ENCODE measurements at places on chromosomes 2 and 18.

GRCh38 chr2:147351784-147352183 is 493.0 kb upstream of the ACVR2A start:
- DNase-seq = no peak

GRCh38 chr2:63604666-63605065 is 15.9 kb downstream of the MDH1 start:
- no peak for DNase-seq

DNA sequence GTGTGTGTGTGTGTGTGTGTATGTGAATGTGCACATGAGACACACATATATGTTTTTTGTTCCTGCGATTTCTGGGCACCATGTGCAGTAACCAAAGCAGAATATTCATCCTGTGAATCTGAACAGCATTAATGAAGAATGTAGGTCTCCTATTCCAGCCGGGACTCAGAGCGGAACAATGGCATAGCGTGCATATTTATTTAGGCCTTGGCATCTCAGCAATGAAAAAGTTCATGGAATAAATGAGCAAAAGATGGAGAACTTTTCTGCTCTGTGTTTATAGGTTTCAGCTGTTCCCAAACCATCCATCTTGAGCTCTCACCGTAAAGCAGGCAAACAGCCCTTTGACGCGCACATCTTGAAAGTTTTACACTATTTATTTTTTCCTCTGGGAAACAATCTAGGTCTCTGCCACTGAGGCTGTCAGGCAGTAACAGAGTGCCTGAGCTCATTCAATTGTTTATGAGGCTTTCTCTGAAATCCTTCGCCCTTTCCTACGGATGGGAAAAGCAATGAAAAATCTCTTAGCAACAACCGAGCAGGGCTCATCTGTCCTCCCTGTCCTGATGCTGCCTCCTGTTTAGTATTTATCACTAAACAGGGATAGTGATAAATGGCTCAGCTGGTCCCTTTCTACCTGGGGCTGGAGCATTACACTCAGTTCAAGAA is 146.2 kb upstream of the MSH6 start:
- no peak for DNase-seq

- no peak for DNase-seq
These were observed 428.8 kb upstream of the LYPD1 start for GRCh38 chr2:133098787-133099186.

GRCh38 chr2:175012516-175012915 is 7.3 kb upstream of the CHN1 start:
- DNase-seq = no peak

DNA sequence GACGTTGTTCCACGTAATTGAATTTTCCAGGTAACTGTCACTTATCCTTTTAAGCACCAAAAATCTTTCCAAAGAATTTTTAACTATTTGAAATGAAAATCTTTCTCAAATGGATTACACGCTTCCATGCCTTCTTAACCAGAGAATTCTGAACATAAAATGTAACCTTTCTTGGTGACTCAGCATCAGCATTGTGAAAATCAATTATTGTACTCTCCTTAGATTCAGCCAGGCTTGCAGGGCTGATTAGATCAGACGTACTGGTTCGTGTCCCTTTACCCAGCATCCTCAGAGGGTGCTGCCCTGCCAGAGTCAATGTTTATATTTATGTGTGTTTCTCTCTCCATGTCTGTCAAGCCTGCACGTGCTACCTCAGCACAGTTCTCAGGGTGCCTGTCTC is 623.9 kb downstream of the CNTNAP5 start:
- DNase-seq = no peak

GRCh38 chr2:47300609-47301276 is 102.2 kb upstream of the MSH2 start:
- no peak for DNase-seq

Data from stimulated activated CD8-positive, alpha-beta memory T cell treated with anti-CD3 and anti-CD28 coated beads, Interleukin-7, amount 100 ng/mL, for 48 hours (primary cell).